Activated naive CD8-positive, alpha-beta T cell treated with anti-CD3 and anti-CD28 coated beads, Interleukin-2, amount 50 U/mL, for 16 hours (primary cell): ENCODE measurements at places on chromosomes 12 and 14.

DNA sequence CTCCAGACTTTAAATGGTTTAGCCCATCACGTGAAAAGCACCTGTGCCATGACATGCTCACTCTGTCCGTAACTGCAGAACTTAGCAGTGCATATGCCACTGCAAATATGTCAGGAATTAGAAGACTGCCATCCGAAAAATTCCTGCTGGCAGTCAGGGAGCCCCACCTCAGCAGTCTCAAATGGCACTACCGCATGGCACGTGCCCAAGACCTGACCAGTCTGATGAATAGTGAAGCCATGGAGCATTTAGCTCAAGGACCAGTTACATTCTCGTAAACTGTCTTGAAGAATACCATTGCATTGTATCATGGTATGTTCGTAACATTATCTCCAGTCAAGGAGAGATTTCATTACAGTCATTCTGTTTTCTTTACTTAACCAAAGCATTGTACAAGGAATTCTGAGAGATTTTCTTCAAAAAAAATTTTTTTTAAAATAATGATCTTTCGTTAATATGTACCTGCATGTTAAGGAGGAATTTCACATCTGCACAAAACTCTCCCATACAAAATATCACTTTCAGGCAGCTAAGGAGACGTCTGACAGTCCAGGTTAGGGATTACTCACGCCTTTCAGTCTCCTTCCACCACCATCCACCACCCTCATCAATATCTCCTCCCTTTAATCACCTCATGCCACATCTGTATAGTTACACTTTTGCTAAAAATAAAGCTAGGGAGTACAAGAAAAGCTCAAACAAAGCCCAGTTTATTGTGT is 138.5 kb downstream of the ANO2 start:
- no peak for DNase-seq

DNA sequence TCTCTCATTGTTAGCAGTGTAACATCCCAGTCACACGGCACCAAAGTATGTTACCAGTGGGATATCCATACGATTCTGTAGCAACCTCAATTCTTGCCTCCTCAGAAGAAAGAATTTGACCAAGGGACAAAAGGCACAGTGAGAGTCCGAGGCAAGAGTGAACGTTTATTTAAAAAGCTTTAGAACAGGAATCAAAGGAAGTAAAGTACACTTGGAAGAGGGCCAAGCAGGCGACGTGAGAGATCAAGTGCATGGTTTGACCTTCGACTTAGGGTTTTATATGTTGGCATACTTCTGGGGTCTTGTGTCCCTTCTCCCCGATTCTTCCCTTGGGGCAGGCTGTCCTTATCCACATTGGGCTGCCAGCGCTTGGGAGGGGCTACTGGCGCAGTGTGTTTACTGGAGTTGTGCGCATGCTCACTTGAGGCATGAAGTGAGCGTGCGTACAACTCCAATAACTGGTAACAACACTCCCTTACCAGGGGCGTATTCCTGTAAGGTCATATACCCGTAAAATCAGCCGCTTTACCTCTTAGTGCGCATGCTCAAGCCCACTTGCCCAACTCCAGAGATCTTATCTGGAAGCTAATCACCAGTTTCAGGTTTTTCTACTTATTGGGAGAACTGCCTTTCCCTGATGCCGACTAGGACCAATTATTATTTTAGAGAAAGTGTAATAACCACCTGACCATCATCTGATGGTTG is 71.7 kb downstream of the FAR2 start:
- no peak for DNase-seq

DNA sequence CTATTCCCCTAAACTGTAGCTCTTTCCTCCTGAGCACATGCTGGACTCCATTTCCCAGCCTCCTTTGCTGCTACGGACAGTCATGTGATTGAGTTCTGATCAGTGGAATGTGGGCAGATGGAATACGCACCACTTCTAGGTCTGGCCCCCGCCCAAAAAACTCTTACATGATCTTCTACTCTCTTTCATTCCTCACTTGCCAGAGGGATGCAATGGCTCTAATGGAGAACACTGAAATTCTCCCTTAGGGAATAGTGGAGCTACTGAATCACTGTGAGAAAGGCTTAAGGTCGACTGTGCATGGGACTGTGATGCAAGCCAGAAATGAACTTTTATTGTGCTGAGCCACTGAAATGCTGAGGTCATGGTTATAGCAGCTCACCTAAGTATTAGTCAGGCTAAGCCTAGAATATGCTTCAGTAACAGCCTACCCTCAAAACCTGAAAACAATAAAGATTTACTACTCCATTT is 13.0 kb upstream of the TMED2 start:
- DNase-seq: no peak

GRCh38 chr12:132089407-132089910 is 54.7 kb downstream of the DDX51 start:
- DNase-seq: no peak

- no peak for DNase-seq
Measured at GRCh38 chr14:75987201-75987970, 1.8 kb downstream of the IFT43 start.

DNA sequence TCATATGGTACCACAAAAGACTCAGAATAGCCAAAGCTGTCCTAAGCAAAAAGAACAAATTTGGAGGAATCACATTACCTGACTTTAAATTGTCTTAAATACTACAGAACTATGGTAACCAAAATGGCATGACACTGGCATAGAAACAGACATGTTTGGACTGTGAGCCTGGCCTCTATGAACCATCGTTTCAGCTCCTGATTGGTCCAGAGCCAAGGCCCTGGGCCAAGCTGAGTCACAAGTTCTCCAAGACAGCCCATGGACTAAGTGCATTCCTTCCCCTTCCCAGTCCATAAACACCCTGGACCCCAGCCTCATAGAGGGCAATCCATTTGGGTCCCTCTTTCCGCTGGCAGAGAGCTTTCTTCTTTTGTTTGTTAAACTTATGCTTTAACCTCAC is 12.1 kb upstream of the PRR4 start:
- no peak for DNase-seq

GRCh38 chr12:7937833-7938506 is 2.0 kb upstream of the SLC2A3 start:
- DNase-seq: no peak

- no peak for DNase-seq
Measured at GRCh38 chr12:54330442-54330841, 5.5 kb downstream of the COPZ1 start.

GRCh38 chr12:3684449-3685051 is 68.4 kb downstream of the CRACR2A start:
- no peak for DNase-seq

GRCh38 chr14:99280852-99281251 is 8.9 kb upstream of the BCL11B start:
- no peak for DNase-seq

- no peak for DNase-seq
Measured at GRCh38 chr12:49547090-49547690, 8.4 kb downstream of the KCNH3 start.

DNA sequence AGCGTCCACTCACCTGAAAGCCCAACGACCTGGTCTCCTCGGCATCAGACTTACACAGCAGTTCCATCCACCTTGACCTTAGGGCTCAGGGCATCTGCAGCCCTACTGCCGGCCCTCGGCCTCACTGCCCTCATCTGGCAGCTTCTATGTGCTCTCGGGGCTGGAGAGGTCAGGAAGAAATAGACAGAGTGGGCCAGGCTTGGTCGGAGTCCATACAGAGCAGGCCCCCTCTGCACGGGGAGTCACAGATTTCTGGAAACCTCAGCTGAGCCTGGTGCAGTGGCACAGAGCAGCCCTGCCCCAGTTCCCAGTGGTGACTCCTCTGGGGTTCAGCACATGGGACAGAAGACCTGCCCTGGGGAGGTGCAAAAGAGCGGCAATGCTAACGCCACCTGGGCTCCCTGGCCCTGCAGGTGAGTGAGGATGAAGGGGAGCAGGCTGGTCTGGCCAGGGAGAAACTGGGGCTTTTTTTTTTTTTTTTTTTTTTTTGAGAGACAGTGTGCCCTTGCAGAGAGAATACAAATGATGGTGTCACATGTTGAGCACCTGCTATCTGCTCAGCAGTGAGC is 190.1 kb upstream of the PRMT8 start:
- DNase-seq: no peak

GRCh38 chr12:48810903-48811431 is 7.3 kb upstream of the CACNB3 start:
- no peak for DNase-seq

- no peak for DNase-seq
Measured at GRCh38 chr14:36605506-36605857, 23.1 kb upstream of the NKX2-8 start.
